ENCODE measurements at places on chromosomes 5 and 9. TPM values are rescaled to one million over a fixed set of nuclear protein-coding genes. Genes with fewer than 3 reads are reported as not detected.
A peak's percentile ranks its signal among the peaks of the same experiment; 100 is the strongest.

Gene ASB6
- total RNA-seq = 21.6 TPM

Gene ADAMTS12
- 0.05 TPM for total RNA-seq

Gene LVRN
- total RNA-seq = 1.9 TPM

Gene ADGRV1
- 6.0 TPM for total RNA-seq

Gene ADAMTSL2
- not detected for total RNA-seq

Gene HSD17B3
- total RNA-seq = 0.37 TPM

Gene SLC36A3
- not detected for total RNA-seq

GRCh38 chr5:115602591-115603125 is 379 bp upstream of the TICAM2 start:
- DNase-seq = no peak

GRCh38 chr9:85743275-85744128 is 1.7 kb upstream of the AGTPBP1 start:
- peak; percentile 75 for DNase-seq

DNA sequence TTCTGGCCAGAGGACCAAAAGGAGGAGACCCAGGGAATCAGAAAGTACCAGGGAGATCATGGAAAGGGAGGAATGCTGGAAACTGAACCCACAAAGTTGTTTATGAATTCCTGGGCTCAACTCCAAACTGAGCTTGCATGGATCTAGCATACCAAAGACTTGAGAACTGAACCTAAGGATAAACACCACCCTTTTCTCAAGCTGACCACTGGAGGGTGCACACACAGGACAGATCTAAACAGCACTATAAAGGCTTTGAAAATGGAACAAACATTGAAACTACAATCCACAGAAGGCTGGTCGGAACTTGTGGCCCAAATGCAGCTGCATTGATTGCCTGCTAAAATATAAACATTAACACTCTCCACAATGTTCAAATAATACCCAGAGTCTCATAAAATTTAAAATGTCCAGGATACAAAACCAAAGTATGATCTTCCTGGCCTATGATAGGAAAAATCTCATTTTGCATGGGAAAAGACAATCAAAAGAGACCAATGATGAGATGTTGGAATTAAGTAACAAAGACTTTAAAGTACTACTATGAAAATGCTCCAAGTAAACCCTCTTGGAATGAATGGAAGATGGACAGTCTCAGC is 15.6 kb upstream of the IRF1 start:
- peak; percentile 35 for DNase-seq

DNA sequence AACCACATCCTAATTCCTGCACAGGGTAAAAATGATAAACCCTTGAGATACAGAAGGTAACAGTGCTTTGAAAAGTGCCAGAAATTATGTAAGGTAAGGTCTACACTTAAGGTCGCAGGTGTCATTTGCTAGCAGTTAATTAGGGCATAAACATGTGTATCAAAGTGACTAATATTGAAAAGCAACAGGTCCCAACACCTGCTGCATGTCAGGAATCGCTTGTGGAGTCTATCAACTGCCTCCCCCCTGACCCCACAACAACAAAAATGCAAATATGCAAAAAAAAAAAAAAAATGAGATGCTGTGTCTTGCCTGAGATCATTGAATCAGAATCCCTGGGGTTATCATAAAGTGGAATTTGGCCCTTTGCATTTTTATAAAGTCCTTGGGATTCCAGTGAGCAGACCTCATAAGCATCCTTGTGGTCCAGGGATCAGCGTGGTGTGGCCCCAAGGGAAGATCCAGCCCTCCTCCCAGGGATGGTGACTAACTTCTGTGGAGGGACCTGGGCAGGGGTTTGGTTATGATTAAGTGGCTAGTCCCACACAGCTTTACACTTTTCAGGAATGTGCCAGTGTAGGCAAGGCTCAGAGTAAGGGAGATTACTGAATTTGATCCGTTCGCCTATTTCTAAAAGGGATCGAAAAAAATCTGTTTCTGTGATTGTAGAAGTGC is 92.5 kb upstream of the TNFSF8 start:
- DNase-seq = no peak

DNA sequence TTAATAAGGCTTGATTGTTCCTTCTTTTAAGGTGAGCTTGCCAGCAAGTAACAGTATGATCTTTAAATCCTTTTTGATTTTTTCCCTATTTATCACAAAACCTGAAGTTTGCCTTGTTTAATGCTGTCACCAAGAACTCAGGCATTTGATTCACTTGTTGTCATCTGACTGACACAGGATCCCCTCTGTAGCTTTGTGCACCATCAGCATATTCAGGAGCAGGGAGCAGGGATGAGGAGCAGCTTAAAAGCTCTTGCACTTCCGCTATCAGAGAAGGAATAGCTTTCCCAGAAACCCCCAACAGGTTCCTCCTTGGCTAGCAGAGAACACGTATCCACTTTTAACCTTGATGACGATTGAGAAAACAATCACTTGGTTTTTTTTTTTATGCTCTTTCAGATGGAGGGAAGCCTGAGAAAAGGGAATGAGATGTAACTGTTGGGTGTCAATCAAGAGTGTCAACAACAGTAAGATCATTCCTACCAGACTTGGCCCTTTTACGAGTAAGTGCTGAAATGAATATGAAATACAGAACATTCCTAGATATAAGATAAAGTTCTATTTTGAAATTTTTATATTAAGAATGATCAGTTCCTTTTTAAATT is 433.1 kb upstream of the CDH18 start:
- DNase-seq = no peak

GRCh38 chr5:150619359-150620230 is 20.9 kb upstream of the SYNPO start:
- no peak for DNase-seq

GRCh38 chr9:15310107-15310850 is 3.3 kb upstream of the TTC39B start:
- no peak for DNase-seq
